Mucosa of descending colon (tissue), 3 donors: ENCODE measurements at places on chromosomes 11 and 22. TPM values are rescaled to one million over a fixed set of nuclear protein-coding genes. Genes with fewer than 3 reads are reported as not detected.

DNA sequence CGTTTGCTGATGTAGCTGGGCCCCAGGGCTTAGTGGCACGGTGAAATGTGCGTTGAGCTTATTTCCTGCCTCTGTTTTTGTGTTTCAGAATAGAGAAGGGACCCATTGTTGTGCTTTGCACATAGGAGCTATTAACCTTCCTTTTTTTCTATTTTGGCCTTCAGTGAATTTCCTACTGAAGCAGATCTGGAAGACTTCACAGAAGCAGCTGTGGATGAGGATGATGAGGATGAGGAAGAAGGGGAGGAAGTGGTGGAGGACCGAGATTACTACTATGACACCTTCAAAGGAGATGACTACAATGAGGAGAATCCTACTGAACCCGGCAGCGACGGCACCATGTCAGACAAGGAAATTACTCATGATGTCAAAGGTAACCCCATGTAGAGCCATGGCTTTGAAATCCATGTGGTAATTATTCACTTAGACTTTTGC is 37.4 kb upstream of the ST14 start:
- DNase-seq, result no peak

GRCh38 chr11:102784380-102784779 is 4.0 kb upstream of the MMP10 start:
- DNase-seq, result no peak

- DNase-seq, result no peak
Measured at GRCh38 chr22:44269117-44269498, 43.6 kb downstream of the SHISAL1 start.

DNA sequence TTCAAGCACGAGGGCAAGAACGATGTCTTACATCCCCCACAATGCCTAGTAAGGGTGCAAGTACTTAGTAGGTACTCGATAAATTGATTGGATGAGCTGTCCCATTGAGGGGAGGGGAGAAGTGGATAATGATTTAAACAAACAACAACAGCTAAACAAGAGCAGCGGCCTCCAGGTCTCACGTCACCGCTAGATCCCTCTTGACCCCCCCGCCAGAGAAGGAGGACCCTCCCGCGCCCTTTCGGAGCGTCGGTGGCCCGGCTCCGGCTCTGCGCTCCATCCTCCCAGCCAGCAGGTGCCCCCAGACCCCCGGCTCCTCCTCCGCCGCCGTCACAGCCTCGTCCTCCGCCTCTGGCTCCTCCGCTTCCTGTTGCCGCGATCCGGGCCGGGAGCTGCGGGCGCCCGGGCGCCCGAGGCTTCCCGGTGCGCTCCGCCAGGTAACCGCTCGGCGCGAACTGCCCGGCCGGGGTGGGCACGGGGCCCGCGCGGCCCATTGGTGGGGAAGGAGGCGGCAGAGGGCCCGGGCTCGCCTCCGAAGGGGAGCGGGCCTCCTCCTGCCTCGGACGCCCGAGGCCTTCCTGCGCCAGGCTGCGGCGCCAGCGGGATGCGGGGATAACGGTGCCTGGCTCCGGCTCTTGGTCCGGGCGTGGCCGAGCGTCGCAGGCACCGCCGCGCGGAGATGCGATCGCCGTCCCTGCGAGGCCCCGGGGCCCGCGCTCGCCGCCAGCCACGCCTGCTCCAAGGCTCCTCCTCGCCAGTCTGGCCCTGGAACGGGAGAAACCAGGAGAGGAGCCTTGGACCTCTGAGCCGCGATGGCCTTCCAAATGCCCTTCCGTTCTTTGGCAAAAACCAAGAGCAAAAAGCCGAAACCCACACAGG is at the start of gene TLCD5:
TLCD5 (plus strand) TSS at position 368 of the 879 bp plus-strand sequence. CDS start 2,143 bp downstream, outside the sequence.
- DNase-seq, result peak; percentile 65

The OR6A2 gene
- total RNA-seq, result 0.28 TPM

DNA sequence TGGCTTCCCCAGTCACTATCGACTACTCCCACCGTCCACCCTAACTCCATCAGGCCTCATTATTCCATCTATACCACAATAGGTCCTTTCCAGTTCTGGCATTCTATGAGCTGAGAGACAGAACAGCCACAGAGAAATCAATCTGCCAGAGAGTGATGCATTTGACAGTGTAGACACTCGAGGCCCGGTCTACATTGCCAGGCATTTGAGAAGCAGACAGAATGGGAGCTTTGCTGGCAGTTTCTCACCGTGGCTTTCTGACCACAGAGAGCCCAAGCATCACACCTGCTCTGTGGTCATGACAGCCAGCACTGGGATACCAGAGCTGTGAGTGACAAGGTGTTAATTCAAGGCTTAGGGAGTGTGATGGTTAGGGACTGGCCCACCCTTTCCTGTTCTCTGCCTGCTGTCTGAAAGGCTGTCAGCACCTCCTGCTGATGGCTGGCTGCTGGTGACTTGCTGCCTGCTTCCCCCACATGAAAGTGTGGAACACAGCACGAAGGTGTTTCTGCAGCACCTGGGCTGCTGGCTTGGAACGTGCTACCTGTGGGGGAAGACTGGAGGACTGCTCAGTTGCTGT is 137.8 kb downstream of the KIRREL3 start:
- DNase-seq, result no peak
